ENCODE measurements at places on chromosomes 1 and 21.

GRCh38 chr1:214124915-214125314, 137.1 kb downstream of the PROX1 start:
- no peak for DNase-seq

DNA sequence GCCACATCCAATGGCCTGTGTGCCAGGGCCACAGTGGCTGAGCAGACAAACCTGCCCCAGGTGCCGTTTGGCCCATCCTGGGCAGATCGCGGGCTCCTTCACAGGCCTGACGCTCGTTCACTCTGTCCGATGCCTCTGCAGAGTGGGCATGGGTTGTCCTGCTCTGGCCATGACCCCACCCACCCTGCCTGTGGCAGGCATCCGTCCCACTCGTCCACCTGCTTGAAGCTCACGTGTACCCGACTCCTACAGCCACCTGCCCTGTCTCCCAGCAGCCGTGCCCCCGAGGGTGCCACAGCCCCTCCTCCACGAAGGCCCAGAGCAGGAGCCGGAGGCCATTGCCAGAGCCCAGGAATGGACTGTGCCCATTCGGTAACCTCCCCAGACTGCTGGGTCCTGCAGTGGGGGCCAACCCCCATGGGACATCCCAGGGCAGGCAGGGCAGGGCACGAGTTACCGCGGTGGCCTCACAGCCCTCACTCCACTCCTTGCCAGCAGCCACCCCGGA, 41.9 kb downstream of the TRIM11 start:
- no peak for DNase-seq

DNA sequence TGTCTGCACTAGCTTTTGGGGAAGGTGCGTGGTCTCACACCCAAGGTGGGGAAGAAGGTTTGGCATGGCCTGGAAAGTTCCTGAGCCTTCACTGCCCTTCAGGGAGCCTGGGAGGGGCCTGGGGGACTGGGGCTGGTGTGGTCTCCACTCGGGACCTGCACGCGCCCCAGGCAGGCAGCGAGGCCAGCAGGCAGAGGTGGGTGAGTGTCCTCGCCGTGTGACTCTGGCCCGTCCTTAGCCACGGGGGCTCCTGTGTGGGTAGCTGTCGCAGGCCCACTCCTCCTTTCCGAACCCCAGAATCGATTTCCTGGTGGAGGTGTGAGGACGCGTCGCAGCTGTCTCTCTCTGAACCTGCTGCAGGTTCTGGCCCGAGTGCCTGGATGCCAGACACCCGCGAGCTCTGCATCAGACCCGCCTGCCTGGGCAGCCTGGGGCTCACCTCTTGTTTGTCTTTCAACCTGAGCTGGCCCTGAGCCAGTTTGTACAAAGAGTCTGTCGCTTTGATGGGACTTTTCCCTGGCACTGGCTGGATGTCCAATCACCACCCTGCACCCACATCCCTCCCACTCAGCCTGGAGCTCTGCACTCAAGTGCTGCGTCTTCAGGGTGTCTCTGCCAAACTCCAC, 36.0 kb upstream of the SLC19A1 start:
- no peak for DNase-seq

- no peak for DNase-seq
Measured at GRCh38 chr1:205930799-205931281, 12.4 kb downstream of the SLC26A9 start.

DNA sequence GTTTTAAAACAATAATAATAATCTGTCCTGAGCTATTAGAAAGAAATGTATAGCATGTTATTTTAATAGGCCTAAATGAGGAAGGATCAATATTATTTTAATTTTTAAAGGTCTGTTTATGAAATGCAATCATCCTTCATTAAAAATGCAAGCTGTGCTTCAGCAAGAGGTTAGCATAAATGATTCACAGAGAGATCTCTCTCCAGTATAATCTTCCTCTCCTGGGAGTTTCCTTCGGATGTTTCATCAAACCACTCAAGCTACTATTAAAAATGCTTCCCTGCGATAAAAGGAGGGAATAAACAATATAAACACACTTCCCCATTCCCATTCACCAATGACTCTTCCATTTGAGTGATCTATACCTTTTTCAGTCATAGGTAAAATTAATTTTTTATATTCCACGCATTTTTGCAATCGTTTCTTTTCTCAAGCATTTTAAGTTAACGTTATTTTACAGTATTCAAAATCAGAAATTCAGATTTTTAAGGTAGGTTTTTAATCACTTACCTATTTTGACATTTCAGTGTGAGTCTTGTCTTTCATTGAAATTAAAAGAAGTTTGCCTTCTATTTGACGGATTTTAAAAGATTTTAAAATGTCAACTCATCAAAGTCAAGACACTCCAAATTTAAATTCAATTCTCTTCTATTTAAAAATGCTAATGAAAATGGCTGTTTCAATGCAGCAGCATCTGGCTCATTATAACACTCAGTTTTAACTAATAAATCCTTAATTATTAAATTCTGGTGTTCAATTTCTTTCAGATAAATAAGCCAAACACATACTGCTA, 64.3 kb downstream of the RERE start:
- DNase-seq = no peak

- no peak for DNase-seq
Measured at GRCh38 chr1:68128157-68128556, 77.7 kb upstream of the DIRAS3 start.

DNA sequence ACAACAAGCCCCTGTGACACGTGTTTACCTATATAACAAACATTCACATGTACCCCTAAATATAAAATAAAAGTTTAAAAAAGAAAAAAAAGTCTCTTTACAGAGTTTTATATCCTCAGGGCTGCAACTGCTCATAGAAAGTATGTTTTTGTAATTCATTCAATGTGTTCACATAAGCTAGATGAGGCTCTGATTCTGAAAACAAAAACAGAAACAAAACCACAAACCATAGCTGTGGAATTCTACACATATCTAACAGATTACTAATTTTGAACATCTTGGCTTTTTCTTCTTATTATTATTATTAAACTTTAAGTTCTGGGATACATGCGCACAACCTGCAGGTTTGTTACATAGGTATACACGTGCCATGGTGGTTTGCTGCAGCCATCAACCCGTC, 579.6 kb upstream of the ZRANB2 start:
- DNase-seq = no peak

GRCh38 chr1:178101654-178102053, 7.8 kb downstream of the RASAL2 start:
- no peak for DNase-seq

GRCh38 chr21:42621819-42622177, 31.6 kb upstream of the PDE9A start:
- DNase-seq = no peak

DNA sequence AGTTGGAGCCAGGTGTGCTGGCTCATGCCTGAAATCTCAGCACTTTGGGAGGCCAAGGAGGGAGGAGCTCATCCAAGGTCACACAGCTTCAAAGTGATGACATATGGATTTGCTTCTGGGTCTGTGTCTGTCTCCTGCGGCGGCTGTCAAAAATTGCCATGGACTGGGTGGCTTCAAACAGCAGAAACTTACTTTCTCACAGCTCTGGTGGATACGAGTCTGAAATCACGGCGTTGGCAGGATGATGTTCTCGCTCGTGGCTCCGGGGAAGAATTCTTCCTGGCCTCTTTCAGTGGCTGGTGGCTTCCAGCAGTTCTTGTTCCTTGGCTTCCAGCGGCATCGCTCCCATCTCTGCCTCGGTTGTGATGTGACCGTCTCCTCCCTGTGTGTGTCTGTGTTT, 314.8 kb upstream of the C1orf174 start:
- no peak for DNase-seq

DNA sequence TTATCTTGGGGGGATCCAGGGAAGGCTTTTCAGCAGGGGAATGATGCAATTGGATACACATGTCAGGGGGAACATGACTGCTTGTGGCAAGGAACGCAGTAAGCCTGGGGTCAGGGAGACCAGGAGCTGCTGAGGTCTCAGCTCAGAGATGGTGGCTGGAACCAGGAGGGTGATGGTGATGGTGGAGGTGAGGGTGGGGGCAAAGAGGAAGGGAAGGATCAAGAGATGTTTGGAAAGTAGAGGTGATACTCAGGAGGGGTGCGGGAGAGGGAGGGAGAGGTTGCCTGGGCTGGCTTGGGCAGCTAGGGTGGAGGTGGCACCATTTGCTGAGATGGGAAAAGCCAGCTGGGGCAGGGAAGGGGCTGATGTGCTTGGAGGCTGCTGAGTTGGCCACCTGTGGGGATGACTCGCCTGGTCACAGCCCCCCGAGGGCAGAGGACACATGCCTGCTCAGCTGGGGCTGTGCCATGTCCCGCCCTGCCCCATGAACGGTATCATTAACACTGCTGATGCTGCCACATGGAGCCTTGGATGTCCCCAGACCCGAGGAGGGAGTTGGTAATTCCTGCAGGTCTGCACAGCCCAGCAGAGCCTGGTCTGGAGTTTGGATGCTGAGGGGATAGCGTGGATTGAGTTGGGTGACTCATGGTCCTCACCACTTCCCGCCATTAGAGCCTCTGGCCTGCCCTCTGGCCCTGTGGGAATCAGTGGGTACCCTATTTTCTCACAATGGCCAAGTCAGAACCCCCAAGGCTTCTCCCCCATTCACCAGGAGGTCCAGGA, 6.3 kb upstream of the PADI1 start:
- no peak for DNase-seq

- no peak for DNase-seq
Measured at GRCh38 chr1:116680752-116681151, 13.2 kb upstream of the IGSF3 start.

DNA sequence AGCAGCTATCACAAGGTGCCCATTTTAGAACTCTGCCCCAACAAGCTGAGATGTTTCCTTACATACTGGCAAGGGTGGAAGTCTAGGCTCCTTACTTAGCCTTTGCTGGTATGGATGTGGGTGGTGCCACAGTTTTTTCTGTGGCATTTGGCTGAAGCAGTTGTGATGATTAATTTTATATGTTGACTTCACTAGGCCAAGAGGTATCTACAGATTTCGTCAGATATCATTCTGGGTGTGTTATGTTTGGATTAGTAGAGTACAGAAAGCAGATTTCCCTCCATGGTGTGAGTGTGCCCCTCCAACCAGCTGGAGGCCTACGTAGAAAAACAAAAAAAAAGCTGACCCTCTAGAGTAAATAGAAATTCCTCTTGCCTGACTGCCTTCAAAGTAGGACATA, 317.0 kb downstream of the BARHL2 start:
- DNase-seq = no peak

DNA sequence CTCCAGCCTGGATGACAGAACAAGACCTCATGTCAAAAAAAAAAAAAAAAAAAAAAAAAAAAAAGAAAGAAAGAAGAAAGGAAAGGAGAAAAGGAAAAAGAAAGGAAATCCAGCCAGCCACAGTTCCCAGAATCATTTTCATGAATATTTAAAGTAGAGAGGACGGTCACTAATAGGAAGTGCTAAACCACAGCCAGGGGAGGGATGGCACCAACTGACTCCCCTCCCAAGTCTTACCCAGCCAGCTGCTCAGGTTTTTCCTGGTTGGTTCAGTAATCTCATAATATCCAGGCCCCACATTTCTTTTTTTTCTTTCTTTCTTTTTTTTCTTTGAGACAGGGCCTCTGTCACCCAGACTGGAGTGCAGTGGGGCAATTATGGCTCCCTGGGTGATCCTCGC, 63.9 kb upstream of the AK4 start:
- no peak for DNase-seq

DNA sequence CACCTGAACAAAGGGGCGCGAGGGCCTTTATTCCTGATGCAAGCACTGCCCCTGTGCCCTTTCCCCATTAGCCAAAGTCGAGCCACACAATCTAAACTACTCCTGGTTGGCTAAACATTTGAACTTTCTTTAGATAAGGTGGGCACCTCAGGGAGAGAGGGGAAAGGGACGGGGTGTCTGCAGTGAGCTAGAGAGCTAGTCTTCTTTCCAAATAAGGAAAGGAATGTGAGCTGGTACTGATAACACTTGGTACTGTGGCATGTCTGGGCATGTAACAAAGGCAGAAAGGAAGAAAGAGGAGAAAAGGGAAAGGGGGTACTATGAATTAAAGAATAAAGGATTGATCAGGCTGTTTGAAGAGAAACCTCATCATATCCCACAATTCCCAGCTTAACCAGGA, 62.8 kb downstream of the OVGP1 start:
- DNase-seq = no peak

GRCh38 chr1:58402444-58402843, 144.1 kb downstream of the OMA1 start:
- DNase-seq = no peak

- DNase-seq = no peak
Measured at GRCh38 chr1:56897150-56898004, 42.8 kb downstream of the C8A start.

DNA sequence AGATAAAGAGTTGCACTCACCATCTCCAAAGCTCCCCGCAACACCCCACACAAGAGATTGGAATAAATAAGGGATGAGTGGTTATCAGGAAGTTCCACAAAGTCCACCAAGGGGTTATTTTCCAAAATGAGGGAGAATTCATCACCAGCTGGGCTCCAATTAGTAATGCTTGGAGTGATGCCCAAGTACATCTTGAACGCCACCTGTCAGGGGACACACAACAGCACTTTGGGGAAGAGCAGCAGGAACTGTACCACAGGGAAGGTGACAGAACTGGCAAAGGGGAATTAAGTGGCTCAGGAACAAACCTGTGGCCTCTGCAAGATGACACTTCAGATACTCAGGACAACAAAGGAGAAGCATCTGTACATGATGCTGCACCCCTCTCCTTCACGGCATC, 11.5 kb downstream of the TRAPPC3 start:
- DNase-seq = no peak

DNA sequence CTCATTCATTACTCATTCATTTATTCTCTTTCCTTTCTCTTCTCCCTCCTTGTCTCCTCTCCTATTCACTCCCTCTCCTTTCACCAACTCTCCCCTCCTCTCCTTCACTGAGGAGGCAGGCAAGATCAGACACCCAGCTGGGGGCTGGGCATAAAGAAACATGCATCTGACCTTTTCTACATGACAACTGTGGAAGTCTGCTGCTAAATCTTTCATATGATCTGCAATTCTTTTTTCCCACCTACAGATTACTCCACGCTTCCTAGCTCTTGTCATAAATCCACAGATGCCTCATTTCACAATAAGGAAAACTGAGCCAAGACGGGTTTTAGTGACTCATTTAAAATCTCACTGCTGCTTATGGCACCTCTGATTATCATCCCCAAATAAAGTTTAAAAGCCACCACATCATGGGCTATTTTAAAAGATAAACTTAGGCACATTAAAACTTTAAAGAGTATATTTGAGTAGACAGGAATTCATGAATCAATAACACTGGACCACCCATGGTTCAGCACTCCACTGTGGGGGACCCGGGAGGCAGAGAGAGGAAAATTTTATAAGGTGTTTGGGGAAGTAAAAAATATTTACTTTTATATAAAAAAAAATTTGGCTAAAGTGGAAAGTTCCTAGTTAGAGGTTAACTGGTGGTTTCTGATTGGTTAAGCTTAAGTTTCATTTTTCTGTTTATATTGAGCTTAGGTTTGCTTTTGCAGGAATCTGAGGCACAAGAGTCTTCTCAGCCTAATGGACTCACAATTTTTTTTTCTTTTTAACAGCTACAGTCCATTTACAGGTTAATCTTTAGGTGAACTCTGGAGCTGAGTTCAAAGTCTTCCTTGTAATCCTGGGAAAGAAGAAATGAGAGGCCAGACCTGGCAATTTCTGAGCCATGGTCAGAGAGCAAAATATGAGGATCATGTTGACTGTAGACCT, 55.8 kb upstream of the DNAH14 start:
- no peak for DNase-seq

- DNase-seq = no peak
Measured at GRCh38 chr1:210917560-210918169, 216.3 kb downstream of the KCNH1 start.

GRCh38 chr1:22344329-22344630, 107.4 kb upstream of the ZBTB40 start:
- DNase-seq = no peak

GRCh38 chr1:14372526-14372925, 226.0 kb upstream of the KAZN start:
- no peak for DNase-seq

GRCh38 chr21:44519346-44520325, 20.4 kb downstream of the KRTAP10-1 start:
- DNase-seq = no peak

Data from CD4-positive, alpha-beta T cell treated with Interferon alpha-2 for 1 hour (primary cell).